ENCODE measurements at places on chromosomes 6 and 20.

- DNase-seq, result no peak
Observed at GRCh38 chr6:40520678-40521077, 66.5 kb downstream of the LRFN2 start.

DNA sequence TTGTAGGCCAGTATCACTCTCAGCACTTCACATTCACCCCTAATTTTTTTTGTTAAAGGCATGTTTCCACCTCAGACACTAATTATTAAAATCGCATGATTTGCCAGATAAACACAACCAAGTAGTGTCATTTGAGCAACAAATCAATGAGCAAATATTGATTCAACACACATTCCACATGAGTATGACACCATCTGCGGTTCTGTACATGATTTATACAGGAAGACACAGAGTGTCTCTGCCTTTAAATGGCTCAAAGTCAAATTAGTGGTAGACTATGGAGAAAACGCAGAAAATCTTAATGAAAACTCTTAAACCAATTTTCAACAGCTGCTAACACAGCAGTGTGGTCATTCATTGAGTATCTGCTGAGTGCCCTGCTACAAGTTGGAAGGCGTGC is 300.2 kb downstream of the SOX4 start:
- no peak for DNase-seq

GRCh38 chr20:45920462-45921336 is 8.7 kb upstream of the PLTP start:
- DNase-seq, result no peak

GRCh38 chr6:161414707-161415106 is 140.8 kb upstream of the AGPAT4 start:
- no peak for DNase-seq

DNA sequence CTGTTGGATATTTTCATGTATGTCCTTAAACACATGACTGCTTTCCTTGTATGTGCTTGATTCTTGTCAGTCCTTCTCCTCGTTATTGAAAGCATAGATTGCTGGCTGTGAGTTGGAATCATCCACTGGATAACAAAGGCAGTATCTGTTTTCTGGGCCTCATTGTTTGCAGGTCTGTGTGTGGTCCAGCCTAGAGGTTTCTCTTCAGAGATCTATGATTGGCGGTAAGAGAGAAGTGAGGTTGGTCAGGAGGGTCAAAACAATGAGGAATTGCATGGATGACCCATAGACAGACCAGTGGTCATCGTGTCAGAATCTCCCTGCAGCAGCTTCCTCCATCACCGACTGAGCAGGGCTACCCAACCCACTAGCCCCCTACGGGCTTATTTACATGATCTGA is 915.0 kb downstream of the KIF16B start:
- no peak for DNase-seq

GRCh38 chr6:41563060-41563776 is 17.0 kb downstream of the FOXP4 start:
- no peak for DNase-seq

Measured in CD4-positive, alpha-beta memory T cell (primary cell).